ENCODE measurements at places on chromosomes 1 and 21.
A peak's percentile ranks its signal among the peaks of the same experiment; 100 is the strongest.

DNA sequence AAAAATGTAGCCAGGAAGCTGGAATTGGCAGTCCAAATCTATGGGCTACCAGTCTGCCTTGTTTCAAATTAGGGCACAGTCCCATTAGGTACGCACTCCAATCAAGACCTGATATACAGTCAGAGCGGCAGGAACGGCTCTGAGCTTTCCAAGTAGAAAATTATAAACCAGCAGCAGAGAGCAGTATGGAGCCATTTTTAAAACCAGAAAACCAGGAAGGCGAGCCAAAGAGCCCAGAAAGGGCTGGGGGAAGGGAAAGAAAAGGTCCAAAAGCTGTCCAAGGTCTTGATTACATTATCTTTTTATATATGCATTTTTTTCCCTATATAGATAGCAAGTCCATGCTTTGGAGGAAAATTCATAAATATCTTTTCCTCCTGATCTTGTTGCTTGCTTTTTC lies 719.0 kb downstream of the RWDD3 start:
- no peak for DNase-seq

- DNase-seq: no peak
Observed at GRCh38 chr1:218771931-218772330, 401.7 kb upstream of the LYPLAL1 start.

DNA sequence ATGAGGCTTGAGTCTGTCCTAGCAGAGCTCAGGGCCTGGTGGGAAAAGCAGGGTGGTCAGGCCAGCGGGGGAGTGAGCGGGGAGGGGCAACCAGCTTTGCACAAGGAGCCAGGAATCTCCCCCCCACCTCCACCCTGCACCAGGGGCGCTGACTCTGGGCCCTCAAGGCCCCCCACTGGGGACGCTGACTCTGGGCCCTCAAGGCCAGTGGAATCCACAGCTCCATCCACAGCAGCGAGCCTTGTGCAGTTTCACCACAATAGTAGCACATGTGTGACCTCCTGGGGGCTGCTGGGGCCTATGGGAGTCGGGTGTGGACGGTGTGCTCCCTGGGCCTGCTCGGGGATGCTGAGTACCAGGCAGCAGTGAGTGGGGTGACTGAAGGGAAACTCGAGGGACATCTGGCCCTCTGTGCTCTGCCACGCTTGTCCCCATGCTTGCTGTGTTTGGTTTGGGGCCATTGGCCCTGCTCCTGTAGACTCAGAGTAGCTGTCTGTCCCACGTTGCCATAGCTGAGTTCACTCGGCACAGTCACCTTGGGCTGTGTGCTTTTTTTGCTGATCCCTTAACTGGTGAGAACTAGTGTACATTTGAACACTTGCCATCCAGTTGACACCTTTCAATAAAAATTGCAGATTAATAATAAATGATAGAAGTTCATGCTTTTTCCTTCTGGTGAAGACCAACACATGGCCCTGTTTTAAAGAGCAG lies 89.2 kb downstream of the ADARB1 start:
- DNase-seq: no peak

GRCh38 chr21:29378832-29379231 lies 80.1 kb downstream of the BACH1 start:
- DNase-seq: no peak

GRCh38 chr1:88784551-88784950 lies 100.5 kb downstream of the PKN2 start:
- DNase-seq: no peak

- no peak for DNase-seq
Observed at GRCh38 chr1:32246888-32247273, at the start of gene FAM167B. Gene FAM167B, plus strand, starts transcription at chr1:32247222. Its CDS starts 200 bp downstream, at chr1:32247422.

DNA sequence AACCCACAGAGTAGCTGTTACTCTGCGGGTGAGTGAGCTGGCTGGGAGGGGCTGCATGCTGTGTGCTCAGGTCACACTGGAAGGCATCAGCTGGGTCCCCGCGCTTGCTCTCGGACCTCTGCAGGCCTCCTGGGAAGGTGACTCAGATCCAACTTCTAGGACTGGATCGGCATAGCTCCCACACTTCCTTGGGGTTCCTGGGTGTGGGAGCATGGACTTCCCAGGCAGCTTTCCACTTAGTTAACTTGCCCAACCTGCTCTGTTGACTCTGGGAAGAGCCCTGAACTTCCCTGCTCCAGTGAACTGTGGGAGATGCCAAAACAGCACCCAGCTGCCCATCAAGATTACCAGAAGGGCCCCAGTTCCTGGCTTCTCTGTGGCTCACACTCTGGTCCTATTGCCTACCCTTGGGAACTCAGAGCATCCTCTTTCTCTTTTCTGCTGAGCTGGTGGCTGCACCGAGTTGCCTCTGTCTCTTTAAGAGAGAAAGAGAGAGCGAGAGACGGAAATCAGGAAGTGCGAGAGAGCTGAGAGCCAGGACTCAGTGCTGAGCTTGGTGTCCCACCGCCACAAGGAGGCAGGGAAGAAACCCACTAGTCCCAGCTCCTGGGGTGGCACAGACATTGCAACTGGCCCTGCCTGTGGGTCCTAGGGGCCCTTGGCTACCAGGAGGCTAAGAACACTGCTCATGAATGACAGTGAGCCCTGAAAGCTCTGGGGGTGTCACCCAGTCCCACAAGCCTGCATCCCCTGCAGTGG lies at the start of gene IKBKE:
TSS of gene IKBKE (plus strand) at position 544 of the 759 bp plus-strand sequence. CDS start 2,752 bp downstream, outside the sequence.
- peak; percentile 52 for DNase-seq

DNA sequence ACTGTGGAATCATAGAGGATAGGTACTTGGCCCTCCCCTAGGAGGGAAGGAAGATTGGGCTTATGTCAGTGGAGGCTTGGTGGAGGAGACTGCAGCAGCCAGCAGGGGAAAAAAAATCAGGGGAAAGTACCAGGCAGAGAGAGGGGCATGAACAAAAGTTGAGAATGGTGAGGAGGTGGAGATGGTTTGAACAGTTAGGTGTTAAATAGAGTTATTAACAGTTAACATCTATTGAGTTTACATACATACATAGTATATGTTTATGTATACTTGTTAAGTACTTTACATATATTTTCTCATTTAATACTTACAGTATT lies 136.5 kb upstream of the HNRNPU start:
- no peak for DNase-seq

DNA sequence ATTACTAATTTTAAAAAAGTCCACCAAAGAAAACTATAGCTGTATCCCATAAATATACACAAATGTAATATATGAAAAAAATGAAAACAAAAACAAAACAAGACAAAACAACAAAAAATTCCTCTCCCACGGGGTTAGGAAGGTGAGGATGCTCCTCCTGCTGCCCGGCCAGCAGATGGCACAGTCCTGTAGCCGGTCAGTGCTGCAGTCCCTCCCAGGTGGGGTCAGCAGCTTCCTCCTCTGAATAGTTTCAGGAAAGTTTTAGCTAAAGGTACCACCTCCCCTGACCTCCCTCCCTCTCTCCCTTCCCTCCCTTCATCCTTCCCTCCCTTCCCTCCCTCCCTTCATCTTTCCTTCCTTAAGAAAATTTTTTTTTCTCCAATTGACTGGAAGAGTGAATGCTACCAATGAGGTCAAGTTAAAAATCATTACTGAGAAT lies 67.8 kb upstream of the BCL10 start:
- no peak for DNase-seq

DNA sequence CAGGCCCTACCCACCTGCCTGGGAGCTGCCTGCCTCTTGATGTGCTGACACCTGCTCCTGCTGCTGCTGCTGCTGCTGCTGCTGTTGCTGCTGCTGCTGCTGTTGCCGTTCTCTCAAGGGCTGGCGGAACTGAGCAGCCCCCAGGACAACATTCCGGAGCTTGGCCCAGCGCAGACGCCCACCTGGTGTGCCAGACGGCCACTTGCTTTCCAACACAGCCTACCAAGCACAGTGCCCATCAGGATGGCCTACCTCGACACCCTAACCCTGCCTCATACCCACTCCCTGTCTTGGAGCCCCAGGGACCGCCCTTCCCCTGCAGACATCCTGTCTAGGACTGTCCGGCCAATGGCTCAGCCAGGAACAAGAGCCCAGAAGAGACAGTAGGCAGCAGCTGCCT lies 11.8 kb downstream of the DENND4B start:
- DNase-seq: no peak

- no peak for DNase-seq
Observed at GRCh38 chr21:41008974-41009373, 159.0 kb upstream of the BACE2 start.

DNA sequence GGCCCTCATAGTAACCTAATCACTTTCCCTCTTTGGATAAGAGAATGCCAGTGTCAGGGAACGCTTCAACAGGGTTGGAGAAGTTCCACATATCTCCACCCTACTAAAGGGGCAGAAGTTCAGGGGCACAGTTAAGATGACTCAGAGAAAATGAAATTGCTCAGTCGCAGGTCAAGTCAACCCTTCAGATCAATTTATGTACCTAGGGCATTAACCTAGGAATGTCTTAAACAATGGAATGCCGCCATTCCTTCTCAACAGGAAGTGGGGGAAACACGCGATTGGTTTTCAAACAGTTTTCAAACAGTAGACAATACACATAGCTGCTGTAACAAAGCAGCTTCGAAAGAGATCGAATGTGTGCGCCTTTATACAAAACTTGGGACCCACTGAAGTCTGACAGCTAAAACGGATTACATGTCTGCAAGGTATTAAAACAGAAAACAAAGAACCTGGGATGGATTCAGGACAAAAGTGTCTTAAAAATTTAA lies 897 bp downstream of the SLC25A24 start:
- no peak for DNase-seq
